ENCODE measurements at places on chromosomes 12 and 14.

DNA sequence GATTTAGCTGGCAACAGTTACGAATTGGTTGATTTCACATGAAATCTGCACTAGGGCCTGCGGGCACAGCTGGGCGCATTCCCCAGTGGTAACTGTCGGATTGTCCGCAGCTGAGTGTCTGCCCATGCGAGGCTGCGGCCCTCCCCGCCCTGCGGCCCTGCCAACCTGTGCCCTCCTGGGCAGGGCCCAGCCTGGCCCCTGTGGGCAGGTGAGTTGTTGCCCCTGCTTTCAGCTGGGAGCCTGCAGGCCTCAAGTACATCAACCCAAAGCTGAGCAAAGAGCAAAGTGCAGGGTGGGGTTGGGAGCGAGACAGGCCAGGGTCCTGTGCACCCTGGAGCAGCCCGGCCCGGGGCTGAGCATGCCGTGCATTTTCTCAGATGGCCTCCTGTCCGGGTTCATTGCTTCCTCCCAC, 89.1 kb downstream of the ADGRD1 start:
- DNase-seq, result no peak

- DNase-seq, result no peak
Measured at GRCh38 chr14:29028973-29029582, 262.5 kb downstream of the FOXG1 start.

DNA sequence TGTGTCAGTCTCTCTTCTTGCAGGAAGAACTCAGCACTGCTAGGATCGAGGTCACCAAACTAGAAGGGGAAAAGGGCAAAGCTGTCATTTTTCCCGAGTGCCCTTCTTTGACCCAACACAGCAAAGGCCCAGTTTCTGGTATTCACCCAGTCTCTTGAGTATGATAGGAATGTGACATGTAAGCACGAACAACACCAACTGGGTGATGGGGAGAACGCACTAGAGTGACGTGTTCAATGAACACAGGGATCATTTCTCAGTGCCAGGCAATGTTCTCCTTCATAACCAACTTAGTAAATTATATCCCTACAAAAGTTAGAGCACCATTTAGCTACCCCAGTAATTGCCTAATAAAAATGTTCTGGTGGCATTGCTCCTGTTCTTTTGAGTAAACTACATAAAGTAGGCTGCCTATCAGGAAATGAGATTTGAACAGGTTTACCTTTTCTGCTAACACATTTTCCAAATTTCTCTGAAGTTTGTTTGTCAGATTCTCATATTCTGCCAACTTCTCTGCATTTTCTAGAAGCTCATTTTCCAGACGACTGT, 64.5 kb downstream of the NIN start:
- no peak for DNase-seq

GRCh38 chr12:67222302-67222701, 46.9 kb upstream of the CAND1 start:
- DNase-seq, result no peak

DNA sequence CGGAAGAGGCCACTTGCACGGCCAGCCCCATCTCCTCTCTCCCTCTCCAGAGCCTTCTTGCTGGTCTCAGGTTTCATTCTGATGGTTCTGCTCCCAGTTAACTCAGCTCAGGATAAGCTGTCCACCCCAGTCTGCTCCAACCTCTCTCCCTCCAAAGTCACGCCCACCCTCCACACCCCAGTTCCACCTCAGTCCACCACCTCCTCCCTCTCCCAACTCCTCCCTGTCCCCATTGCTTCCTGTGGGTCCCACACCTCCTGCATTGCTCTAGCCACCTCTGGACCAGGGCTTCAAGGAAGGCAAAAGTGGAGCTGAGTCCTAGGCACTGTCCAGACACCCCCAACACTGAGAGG, 13.1 kb downstream of the KRT71 start:
- no peak for DNase-seq

- DNase-seq, result no peak
Measured at GRCh38 chr12:12018454-12018853, 52.3 kb upstream of the BCL2L14 start.

GRCh38 chr12:11901701-11902524, 168.8 kb upstream of the BCL2L14 start:
- no peak for DNase-seq

DNA sequence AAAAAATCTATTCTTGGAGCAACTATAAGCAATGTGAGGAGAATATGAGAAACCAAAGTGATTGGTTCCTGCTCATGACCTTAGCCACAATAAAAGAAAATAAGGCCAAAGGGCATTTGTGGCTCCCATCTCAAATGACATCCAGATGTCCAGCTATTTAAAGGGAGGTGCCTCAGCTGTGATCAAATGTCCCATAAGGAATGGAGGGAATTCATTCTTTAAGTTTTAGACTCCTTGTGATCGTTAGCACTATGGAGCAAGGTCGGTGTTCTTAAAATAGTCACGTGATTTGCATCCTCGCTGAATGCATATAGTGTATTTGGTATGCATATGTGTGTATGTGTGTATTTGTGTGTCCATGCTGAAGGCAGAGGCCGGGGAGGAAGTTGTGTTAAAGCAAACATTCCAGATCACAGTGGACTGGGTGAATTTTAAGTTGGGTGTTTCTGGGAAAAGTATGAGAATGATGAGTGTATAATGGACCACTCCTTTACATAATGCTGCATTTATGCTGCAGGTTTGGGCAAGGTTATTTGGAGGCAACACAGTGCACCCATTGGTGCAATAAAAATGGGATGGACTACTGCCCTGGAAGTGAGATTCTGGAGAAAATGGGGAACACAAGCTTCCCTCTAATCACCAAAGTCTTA, 5.6 kb upstream of the E2F7 start:
- no peak for DNase-seq
